Stimulated activated CD4-positive, alpha-beta T cell treated with anti-CD3 and anti-CD28 coated beads, TNF-alpha, amount 100 ng/mL, for 24 hours (primary cell): ENCODE measurements at places on chromosomes 7 and 10.

- no peak for DNase-seq
Observed at GRCh38 chr10:76583711-76584161, 1053.9 kb downstream of the KCNMA1 start.

GRCh38 chr10:12181065-12181775 lies 14.5 kb downstream of the NUDT5 start:
- DNase-seq, result peak; percentile 60

DNA sequence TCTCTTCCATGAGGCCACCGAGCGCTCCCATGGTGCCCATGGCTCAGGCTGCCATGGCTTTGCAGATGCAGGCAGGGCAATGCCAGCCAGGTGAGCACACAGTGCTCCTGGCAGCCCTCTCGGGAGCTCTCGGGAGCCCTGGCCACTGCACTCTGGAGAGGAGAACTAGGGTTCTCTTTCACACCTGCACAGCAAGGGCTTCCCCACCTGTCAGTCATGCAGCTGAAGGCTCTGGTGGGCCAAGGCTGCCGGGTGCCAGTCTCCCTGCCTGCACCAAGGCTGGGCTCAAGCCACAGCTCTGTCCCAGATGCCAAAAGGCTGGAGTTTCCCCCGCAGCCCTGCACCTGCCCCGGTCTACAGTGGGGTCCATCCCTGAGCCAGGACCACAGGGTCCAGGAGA lies 32.6 kb downstream of the NUDT1 start:
- DNase-seq, result no peak

DNA sequence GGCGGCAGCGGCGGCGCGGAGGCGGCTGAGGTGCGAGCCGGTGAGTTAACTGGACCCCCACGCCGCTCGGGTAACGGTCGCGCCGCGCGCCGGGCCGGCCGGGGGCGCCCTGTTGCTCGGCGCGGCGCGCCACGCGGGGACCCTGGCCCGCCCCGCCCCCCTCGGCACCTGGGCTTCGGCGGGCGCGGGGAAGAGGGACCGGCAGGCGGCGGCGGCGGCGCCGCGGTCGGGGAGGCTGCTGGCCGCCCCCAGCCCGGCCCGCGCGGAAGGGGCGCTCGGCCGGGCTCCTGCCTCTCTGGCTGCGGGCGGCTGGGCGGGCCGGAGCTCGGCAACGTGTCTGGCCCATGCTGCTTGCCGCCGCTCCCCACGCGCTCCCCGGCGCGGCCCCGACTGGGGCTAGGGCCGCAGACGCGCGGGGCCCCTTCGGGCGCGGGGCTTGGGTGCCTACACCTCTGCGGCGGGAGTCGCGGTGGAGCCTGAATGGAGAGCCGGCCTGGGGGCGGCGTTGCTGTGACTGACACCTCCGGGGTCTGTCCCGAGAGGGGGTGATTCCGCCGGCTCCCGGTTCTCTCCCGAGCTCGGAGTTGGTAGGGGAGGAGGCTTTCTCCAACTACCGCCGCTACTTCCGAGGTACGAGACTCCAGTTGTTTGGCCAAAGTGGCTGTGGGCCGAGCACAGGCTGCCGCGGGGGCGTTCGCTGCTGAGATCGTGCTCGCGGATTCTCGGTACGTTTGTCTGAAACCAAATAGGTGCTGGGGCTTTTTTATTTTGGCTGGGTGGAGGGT lies 494 bp downstream of the PALS2 start:
- DNase-seq, result no peak

GRCh38 chr7:88758381-88759229 lies 895 bp upstream of the ZNF804B start:
- DNase-seq, result no peak

DNA sequence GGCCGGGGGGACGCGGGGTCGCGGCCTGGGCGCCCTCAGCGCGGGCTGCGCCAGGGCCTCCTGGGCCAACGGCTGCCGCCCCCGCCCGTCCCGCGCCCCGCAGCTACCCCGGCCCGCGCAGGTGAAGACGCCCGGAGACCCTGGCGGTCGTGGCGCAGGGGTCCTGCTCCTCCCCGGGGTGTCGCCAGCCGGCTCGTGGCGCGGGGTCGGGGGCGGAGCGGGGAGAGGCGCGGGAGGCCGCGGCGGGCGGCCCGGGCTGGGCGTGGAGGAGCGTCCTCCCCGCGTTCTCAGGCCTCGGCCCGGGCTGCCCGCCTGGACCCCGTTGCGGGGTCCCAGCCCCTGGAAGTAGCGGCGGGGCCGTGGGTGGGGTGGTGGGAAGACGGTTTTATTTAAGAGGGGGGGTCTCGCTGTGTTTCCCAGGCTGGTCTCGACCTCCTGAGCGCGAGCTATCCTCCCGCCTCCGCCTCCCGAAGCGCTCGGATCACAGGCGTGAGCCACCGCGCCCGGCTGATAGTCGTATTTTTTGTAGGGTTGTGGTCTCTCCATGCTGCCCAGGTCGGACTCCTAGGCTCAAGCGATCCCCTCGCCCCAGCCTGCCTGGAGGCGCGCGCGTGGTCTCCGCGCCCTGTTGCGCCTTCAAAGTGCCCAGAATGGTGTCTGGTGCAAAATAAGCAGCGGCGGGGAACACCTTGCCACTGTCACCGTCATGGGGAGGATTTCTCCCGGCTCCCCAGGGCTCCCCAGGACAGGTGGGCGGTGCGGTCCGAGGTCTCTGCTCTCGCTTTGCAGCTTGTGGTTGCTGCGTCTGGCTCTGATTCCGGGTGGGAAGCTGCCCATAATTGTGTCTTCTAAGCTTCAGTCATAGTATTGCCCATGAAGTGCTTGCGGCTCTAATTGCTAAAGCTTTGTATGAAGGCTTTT lies 15.3 kb upstream of the SUN1 start:
- no peak for DNase-seq

DNA sequence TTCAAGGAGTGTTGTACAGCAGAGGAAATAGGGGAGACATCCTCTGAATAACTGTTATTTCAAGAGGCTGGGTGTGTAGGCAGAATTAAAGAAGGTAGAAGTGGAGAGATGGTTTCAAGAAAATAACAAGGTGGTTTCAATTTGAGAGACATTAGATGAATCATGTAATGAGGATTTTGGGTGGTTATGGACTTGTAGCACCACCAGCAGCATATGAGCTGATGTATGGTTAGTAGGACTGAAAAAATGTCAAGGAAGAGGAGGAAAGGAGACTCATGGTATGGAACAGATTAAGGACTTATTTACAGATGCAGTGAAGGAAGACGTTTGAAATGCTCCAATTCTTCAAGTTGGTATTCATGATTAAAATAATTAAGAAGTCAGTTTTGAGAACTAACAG lies 166.2 kb downstream of the EXOC4 start:
- no peak for DNase-seq

GRCh38 chr7:75531359-75531821 lies 39.3 kb downstream of the SPDYE5 start:
- DNase-seq, result no peak

DNA sequence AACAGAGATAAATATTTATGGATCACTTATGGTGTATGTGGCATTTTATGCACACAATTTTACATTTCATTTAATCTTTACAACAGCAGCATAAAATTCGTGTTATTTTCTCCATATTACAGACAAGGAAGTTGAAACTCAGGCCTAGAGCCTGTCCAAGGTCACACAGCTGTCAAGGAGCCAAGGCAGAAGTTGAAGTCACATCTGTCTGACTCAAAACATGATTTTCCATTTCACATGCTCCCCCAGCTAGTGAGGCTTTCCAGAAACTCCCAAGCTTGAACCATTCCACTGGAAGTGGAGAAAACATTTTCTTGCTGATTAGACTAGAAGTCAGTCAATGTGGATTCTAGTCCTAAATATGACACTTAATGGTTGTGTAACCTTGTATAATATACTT lies 110.5 kb downstream of the HECTD2 start:
- DNase-seq, result no peak

- DNase-seq, result no peak
Observed at GRCh38 chr10:102302611-102303010, 57.3 kb downstream of the GBF1 start.

DNA sequence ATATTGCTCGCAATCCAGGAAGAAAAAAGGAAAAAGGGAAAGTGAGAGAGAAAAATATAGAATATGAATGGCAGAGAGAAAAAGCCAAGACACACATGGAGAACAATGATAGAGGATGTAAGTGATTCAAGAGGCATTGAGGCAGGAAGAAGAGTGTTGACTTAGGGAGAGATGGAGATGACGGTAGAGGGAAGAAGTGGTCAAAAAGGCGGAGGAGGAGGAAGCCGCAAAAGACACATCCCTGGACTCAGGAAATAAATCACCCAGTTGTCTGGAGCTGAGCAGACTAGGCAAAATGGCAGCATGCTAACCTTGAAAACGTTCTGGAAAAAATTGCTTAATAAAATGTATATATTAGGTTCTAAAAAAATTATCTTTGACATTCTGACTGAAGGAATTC lies 17.7 kb upstream of the GPR37 start:
- DNase-seq, result no peak

GRCh38 chr7:29598137-29598536 lies 34.5 kb downstream of the PRR15 start:
- no peak for DNase-seq

DNA sequence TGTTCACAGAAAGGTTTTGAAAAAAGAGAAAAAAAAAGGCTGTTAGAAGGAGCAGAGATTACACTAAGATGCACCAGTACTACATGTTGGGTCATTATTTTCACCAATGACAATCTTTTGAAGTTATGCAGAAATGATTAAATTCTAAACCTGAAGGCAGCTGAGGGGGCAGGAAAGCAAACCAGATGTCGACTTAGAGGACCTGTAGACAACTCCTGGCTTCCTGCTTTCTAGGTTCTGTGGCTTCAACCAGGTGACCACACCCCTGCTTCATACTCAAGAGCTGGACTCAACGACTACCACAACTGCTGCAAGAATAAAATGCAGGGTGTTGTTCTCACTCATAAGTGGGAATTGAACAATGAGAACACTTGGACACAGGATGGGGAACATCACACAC lies 30.0 kb downstream of the MYOF start:
- no peak for DNase-seq

DNA sequence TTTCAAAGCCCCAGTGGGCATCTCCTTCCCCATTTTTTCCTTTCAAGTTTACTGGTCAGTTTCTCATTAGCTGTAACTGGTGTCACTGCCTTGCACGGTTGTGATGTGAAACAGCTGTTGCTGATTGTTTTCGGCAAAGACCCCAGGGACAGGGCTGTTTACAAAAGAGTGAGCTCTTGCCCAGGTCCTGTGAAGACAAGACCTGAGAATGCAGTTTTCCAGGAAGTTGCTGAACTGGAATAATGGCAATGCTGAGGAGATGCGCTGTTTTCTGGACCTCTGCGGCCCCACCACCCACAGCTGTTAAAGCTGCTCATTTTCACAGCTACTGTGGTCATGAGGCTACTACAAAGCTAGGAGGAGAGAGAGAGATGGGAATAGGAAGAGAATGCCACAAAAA lies 116.6 kb upstream of the RSU1 start:
- DNase-seq, result no peak

DNA sequence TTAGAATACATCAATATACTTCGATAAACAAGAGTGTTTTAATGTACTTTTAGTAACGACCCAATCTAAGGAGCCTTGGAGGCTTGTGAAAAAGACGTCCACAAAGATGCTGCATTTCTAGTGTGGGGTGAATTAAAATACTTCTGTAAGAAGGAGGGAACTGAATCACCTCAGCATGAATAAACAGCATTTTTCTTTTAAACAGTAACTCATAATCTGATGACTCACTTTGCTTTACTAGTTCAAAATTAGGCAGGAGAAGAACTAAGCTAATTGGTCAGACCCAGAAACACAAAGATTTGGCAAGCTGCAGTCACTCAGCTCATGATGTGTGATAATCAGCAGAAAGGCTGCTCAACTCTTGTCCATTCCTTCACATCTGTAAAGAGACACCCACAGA lies 24.2 kb downstream of the NCOA4 start:
- no peak for DNase-seq

DNA sequence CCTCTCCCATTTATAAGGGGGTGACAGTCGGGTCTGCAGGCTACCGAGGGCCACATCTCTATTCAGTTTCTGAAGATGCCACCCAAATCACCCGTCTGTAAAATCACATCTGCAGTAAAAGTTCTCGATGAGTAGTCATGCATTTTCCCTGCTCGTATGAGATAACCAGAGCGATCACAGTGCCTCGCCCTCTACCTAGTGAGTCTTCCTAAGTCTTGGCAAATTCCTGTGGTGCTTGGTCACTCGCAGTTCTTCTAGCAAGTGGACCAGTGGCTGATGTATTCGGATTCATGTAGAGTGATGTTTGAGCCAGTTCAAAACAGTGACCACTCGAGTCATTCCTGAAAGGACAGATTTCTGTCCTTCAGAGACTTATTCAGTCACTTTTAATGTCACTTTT lies 44.9 kb downstream of the INSYN2A start:
- DNase-seq, result no peak

- DNase-seq, result no peak
Observed at GRCh38 chr10:64444564-64444963, 923.4 kb downstream of the REEP3 start.

- no peak for DNase-seq
Observed at GRCh38 chr7:15802425-15802824, 115.9 kb upstream of the MEOX2 start.

GRCh38 chr7:87344446-87344845 lies 1.0 kb upstream of the CROT start:
- DNase-seq, result no peak

- no peak for DNase-seq
Observed at GRCh38 chr7:19097165-19098055, 20.0 kb downstream of the TWIST1 start.

DNA sequence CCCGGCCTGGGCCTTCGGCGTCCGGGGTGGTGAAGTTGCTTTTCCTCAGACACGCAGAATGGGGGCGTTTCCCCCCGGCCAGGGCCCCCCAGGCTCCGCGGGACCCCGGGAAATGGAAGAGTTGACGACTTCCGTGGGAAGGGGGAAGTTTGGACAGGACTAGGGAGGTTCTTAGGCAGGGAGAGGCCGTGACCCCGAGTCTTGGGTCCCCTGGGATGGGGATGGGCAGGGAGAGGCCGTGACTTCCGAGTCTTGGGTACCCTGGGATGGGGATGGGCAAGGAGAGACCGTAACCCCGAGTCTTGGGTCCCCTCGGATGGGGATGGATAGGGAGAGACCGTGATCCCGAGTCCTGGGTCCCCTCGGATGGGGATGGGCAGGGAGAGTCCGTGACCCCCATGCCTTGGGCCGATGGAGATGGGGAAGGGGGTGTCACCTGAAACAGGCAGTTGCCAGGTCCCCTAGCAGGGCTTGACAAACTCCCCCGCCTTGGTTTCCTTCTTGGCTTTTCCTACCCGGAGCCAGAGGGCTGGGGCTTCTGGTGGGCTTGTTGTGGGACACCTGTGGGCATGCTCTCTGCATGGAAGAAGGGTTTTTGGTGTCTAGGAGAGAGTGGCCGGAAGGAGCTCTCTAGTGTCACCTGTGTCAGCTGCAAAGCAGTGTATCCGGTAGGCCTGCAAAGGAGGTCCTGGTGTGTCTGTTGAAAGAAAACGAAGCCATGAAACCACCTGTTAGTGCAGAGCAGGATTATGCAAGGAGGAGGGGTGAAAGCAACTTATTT lies 1.1 kb downstream of the TRRAP start:
- DNase-seq, result peak; percentile 47
